NCI-H1930 (cell line): ENCODE measurements at places on chromosomes 3 and 15.

- no peak for DNase-seq
Measured at GRCh38 chr15:39919411-39919747, 687 bp downstream of the GPR176 start.

DNA sequence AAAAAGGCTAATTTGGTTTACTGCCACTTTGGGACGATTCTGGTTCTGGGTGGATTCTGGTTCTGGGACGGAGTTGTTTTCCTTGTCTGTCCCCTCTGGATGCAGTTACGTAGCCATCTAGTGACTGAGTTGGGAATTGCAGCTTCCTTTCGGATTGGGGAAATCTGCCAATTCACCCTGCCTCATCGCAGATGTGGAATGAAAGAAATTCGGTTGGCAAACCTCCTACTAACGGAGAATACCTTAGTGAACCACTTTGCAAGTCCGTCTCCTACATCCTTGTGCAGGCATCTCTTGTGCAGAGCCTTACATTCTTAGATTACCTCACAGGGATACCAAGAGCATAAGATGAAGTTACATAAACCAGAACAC lies 31.5 kb upstream of the AP4E1 start:
- DNase-seq, result peak; percentile 30

DNA sequence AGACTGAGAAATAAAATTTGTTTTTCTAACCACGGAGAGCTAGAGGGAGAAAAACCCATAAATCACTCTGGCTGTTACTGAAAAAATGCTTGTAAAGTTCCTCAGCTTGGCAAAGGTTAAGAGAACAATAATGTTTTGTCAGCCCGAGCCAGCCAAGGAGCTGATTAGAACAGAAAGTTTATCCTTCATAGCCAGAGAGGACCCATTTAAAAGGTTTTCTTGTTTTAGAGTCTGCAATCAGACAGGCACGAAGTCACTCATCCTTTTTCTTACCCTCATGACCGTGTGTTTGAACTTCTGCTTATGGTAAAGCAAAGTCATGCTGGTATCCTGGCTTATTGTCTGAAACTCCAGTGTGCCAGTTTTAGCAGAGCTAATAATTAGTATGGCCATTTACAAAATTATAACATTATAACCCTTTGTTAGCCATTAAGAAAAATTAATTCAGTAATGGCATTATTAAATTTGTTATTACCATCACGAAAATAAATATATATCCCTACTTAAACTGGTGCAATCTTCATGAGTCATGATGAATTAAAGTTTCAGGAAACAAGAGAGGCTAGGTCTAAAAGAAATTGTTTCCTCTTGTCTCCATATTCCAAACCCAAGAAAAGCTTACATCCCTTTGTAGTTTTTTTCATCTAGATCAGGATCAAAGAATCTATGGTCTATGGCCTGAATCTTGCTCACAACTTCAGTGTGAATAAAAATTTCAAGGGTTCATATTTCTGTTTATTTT lies 13.5 kb upstream of the STXBP5L start:
- no peak for DNase-seq

GRCh38 chr3:57787867-57788623 lies 31.9 kb downstream of the SLMAP start:
- DNase-seq, result no peak

- no peak for DNase-seq
Measured at GRCh38 chr15:86236356-86237110, 156.9 kb downstream of the AGBL1 start.

DNA sequence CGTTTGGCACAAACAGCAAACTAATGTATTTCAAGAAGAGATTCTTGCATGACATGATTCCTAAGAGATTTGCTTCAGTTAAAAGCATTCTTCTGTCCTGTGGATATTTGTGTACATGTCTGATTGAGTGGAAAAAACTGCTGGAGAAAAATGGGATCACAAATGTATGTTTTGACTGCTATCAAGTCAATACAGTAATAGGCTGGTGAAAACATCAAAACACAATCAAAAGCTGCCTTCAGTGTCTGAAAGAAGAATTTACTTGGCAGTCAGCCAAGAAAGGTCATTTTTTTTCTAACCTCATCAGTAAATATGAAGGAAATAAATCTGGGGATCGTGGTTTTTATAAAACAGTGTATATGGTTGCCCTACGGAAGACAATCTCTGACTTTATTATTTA lies 1214.8 kb downstream of the NSUN3 start:
- DNase-seq, result peak; percentile 5

GRCh38 chr15:60701261-60702019 lies 222.5 kb upstream of the ICE2 start:
- no peak for DNase-seq

- DNase-seq, result no peak
Measured at GRCh38 chr3:158672215-158673176, at the start of gene LXN. TSS of gene LXN (minus strand) at chr3:158672648. CDS start at chr3:158672478, 170 bp downstream.

- no peak for DNase-seq
Measured at GRCh38 chr15:93428150-93428549, 339.1 kb upstream of the RGMA start.

DNA sequence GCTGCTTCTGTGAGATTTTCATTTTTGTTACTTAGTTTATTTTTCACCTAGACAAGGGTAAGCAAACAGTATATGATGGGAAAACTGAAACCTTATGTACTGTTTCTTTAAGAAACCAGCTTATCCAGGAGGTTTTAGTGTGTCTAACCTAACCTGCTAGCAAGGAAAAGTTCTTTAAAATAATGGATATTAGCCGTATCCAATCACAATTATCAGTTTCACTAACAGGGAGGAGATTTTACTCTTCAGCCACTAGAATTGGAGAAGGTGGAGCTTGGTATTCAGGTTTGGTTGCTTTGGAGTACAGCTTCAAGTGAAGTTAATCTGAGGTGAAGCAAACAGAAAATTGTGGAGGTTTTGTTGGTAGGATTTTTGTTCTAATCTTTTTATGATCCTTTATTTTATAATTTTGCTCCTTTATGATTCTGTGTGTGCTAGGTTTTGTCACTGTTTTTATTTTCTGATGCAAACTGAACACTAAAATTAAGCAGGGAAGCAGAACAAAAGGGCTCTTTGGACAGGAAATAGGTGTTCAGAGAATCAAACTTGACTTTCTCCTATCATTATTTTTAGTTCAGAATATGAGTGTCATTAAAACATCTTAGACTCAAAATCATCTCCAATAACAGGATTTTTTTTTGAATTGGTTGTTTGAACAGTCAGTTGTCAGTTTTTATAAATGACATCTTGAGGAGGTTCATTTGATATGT lies 13.0 kb downstream of the ZFAND6 start:
- peak; percentile 22 for DNase-seq

GRCh38 chr3:195462308-195462610 lies 19.4 kb upstream of the ACAP2 start:
- DNase-seq, result no peak

GRCh38 chr3:66453651-66454463 lies 47.0 kb downstream of the LRIG1 start:
- DNase-seq, result no peak

- DNase-seq, result no peak
Measured at GRCh38 chr3:10845839-10846656, 30.0 kb downstream of the SLC6A11 start.

GRCh38 chr3:114874522-114874971 lies 272.5 kb downstream of the ZBTB20 start:
- no peak for DNase-seq

- no peak for DNase-seq
Measured at GRCh38 chr3:13600950-13601691, 52.2 kb downstream of the FBLN2 start.

DNA sequence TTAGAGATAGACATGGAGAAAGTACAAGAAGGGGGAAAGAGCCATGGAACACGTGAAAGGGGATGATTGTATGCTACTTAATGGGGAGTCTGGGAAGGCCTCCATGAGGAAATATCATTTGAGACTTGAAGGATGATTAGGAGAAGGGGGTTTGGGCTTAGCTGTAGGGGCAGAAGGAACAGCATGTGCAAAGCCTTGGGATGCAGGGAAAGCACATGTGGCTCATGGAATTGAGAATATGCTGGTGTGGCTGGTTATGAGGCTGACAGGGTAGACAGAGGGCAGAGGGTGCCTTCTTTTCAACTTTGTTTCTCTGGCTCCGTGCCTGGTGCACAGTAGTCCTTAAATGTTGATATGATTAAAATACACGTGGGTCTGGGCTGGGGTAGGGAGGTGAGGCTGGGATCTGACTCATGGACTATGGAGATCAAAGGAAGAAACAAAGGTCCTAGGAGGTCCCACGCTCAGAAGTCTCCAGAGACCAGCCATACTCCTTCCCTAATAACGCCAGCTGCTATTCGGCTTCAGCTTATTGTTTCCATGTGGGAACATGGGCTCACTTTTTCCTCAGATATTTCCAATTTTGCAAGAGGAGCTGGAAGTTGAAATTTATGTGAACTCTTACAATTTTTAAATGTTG lies 1.1 kb downstream of the GTF2E1 start:
- no peak for DNase-seq

- DNase-seq, result no peak
Measured at GRCh38 chr3:73580343-73580742, 44.4 kb downstream of the PDZRN3 start.

DNA sequence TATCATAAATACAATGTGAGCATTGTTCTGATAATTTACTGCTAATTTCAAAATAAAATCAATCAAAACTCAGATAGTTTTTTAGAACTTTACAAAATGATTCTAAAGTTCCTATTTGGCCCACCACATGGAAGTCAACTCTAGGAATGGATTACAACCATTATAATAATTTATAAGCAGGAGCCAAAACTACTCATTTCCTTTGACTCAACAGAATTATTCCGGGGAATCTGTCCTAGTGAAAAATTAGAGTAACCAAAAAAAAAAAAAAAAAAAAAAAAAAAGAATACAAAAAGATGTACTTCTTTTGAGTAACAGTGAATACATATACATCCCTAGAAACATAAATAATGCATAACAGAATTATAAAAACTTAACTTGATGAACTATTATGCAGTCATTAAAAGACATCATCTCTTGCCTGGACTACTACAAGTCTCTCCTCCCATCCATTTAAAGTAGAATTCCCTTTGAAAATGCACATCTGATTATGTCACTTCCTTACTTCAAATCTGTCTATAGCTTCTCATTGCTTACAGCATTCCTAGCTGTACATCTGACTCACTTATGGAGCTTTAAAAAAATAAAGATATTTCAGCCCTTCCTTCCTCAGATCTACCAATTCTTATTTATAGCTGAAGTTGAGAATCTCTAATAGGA lies 43.4 kb downstream of the HDGFL3 start:
- no peak for DNase-seq

DNA sequence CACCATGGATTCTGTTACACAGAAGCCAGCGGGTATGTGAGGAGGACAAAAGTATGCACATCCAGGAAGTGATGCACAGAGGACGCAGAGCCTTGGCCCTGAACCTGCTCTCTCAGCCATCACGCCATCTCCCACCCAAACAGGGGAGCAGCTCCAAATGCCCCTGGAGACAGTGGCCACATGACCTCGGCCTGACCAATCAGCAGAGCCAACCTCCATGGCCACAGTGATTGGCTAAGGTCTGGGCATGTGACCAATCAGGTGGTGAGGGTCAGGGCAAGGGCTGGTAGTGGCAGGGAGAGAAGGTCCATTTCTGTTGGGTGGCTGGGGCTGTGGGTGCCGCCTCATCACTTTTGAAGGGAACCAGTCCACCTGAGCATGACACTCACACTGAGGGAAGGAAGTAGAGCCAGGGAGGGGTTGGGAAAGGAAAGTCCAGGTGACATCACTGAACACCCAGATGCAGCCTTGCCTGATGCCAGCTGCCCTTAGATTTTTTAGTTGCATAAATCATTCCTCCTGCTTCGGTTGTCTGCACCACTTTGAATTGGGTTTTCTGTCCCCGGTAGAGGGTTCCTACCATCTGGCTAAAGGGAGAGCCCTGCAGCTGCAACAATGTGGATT lies 70.3 kb upstream of the IQSEC1 start:
- no peak for DNase-seq

GRCh38 chr3:38579551-38580449 lies 69.7 kb downstream of the SCN5A start:
- no peak for DNase-seq

GRCh38 chr3:56979791-56980190 lies 80.7 kb upstream of the SPATA12 start:
- no peak for DNase-seq

DNA sequence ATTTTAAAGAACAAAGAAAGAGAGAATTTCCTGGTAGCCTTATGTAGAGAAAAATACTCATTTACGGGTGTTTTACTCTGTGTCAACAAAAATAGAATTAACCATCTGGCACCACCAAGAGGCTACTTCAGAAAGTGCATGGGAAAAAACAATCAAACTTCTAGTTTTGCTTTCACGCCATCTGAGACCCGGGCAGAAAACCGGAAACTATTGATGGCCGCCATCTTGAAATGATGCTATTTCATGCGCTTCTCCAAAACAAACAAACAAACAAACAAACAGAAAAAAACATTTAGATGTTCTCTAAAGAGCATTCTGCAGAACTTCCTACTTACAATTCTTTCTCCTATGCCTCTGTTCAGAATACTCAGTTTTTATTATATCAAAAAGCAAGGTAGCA lies 49.4 kb upstream of the SYNPR start:
- DNase-seq, result peak; percentile 28

DNA sequence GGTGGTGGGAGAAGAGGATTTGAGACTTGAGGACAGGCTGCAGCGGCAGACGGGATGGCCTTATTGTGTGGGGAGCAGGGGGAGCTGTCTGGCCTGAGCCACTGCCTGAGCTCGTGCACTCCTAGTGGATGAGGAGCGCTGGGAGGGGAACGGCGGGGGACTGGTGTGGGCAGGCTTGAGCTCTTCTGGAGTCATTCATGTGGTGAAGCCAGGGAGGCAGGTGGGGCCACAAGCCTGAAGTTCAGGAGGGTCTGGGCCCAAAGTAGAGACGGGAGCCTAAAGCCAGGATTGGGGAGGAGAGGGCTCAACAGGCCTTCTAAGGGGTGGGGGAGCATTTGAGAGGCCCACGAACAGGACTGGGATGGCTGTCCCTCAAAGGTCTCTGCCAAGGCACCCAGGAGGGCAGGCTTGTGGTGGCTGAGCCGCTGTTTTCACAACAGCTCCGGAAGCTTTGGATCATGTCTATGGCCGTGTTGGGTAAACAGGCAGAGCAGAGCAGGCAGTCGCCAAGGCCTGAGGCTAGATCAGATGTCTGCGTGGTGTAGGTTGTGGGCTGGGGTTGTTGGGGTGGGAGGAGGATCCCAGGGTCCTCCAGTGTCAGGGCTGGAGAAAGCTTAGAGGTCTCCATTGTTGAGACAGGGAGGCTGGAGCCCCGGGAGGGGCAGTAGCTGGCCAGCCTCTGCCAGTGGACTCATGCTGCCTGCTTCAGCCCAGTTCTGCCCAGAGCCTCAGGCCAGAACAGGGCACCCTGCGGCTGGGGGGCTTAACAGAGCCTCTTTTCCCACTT lies 8.2 kb downstream of the PRKCD start:
- no peak for DNase-seq

DNA sequence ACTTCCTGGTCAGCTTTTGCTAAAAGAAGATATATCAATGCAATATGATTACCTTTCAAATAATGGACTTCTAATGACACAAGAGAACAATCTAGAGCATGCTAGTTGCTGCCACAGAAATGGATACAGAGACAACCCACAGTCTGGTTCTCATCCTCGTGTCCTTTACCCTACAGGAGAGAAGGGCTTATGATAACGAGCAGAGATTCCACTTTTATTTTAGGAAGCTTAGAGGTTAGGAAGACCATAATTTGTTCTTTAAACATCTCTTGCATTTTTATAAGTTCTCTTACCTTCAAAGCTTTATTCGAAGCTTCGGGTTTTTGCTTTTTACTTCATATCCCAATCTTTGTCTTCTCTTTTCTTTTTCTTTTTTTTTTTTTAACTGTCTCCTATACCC lies 39.1 kb downstream of the FILIP1L start:
- no peak for DNase-seq

GRCh38 chr3:11221818-11222415 lies 50.3 kb upstream of the ATG7 start:
- DNase-seq, result no peak
